Fibroblast of skin of scalp (primary cell): ENCODE measurements at places on chromosomes 1 and 21.

DNA sequence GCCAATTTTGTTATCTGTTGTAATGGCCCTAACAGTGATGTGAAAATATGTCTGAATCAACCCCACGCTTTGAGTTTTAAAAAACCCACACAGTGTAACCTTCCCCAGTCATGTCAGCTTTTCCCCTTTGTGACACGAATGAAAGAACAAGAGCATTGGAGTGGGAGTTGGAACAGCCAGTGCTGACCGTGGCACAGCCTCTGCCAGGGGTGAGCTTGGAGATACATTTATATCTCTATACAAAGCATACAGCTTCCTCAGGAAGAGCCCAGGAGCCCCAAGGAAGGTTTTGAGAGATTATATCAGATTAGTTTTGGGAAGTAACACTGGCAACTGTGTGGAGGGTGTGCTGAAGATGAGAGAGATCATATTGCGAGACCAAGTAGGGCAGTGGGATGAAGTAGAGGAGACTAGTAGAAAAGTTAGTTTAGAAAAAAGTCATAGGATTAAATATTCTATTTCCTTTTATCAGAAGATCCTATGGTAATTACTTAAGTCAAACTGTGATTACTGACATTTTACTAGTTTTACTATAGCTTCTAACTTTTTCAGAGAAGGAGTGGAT lies 15.9 kb downstream of the LRRC8B start:
- no peak for DNase-seq

DNA sequence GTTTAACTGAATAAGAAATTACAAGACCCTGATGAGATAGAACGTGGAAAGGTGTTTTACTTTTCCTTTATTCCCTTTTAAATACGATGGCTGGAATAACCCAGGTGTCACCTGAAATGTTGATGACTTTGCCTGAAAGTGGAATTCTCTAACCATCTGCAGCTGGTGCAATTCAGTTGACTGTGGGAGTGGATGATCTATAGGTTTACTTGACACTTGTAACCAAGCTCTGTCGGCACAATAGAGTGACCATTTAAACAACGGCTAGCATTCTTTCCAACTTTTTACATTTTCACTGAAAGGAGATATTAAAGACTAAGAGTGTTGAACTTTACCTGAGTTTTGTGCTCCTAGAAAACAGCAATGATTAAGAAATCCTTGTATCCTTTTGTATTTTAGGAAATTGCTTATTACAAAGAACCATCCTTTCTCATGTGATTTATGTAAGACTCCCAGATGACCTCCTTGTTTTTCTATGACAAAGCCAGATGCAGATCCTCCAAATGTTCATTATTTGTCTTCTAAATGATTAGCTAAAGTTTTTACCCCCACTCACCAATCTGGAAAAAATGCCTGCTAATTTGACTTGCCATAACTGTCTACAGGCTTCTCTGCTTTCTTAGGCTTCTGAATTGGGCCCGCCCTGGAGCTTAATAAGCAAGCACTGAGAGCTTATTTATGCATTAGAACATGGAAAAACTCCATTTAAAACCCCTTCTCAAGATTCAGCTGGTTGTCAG lies 129.5 kb upstream of the LRRC7 start:
- no peak for DNase-seq

- DNase-seq: no peak
Observed at GRCh38 chr1:1329304-1330210, 1.5 kb upstream of the TAS1R3 start.

GRCh38 chr1:26994020-26994786 lies 711 bp downstream of the TRNP1 start:
- no peak for DNase-seq

GRCh38 chr1:87186346-87186745 lies 142.3 kb upstream of the LMO4 start:
- DNase-seq: no peak

DNA sequence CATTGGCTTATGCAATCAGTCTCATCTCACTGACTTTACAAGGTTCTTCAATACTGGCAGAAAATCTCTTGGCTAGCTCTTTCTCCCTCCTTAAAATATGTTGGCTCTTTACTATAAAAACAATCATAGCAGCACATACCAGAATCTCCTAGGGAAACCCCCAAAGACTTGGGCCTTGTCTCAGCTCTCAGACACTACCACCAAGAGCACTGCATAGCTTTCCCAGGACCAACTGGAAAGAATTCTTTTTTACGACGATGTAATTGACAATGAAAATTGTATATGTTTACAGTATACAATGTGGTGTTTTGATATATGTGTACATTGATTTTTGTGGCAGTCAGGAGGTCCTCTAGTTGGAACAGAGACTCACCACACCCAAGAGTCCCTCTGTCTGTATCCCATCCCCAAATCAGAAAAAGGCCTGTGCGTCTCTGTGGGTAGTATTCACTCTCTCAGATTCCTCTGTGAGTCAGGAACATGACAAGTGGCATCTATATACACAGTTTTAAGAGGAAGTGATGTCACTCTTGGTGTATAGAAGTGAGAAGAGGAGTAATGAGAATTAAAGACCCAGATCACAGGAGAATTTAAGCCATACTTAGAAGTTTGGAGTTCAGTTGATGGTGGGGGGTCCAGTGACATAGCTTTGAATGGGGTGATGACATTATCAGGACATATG lies 21.1 kb downstream of the SMAP2 start:
- peak; percentile 85 for DNase-seq

DNA sequence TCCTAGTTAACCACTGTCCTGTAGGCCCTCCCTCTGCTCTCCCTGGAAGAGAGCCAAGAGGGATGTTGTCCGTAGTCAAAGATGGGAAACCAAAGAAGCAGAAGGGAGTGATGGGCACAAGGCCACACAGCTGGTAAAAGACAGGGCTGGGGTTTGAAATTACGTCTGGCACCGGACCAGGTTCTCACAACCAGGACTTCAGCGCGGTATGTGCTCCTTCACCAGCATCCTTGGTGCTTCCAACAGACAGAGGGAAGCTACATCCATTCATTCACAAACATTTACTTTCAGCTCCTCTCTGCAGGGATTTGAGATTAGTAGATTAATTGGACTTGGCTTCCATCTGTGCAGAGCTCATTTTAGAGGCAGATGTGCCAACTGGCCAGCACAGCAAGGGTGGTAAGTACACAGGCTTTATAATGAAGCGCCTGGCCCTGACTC lies 191.2 kb downstream of the TRABD2B start:
- DNase-seq: peak; percentile 25

DNA sequence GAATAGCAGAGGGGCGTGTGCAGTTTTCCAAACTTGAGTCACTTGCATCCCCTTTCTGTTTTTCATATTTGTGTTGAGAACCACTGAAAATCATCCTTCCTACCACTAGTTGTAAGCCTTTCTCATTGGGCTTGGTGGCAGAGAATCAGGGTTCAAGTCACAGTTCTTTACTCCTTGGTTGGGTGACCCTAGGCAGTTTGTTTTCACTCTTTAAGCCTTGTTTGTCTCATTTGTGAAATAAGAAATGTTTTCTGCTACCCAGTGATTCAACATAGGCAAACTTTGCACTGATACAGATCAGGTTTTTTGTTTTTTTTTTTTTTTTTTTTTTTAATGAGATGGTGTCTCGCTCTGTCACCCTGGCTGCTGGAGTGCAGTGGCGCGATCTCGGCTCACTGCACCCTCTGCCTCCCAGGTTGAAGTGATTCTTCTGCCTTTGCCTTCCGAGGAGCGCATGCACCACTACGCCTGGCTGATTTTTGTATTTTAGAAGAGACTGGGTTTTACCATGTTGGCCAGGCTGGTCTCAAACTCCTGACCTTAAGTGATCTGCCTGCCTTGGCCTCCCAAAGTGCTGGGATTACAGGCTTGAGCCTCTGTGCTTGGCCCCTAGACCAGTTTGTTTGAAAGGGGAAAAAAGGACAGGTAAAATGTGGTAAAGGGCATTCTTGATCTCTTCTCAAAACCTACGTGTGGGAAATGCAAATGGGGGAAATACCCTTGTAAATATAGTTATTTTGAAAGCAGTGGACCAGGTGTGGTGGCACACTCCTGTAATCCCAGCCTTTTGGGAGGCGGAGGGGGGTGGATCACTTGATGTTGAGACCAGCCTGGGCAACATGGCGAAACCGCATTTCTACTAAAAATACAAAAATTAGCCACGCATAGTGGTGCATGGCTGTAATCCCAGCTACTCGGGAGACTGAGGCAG lies 3.2 kb downstream of the CLIC4 start:
- DNase-seq: peak; percentile 36
